Activated T-helper 2 cell treated with anti-CD3 and anti-CD28 coated beads, Interferon-gamma antibody, Interleukin-2, Interleukin-4, amounts not matched to agents 10 μg/mL and 5 μg/mL and 100 μg/mL, durations not matched to agents 14 hours and 24 hours and 36 hours (primary cell): ENCODE measurements at places on chromosomes 7 and 10.

GRCh38 chr10:131169146-131169545 lies 142.4 kb downstream of the TCERG1L start:
- no peak for DNase-seq

GRCh38 chr7:29272057-29272456 lies 77.5 kb downstream of the CHN2 start:
- DNase-seq = no peak

DNA sequence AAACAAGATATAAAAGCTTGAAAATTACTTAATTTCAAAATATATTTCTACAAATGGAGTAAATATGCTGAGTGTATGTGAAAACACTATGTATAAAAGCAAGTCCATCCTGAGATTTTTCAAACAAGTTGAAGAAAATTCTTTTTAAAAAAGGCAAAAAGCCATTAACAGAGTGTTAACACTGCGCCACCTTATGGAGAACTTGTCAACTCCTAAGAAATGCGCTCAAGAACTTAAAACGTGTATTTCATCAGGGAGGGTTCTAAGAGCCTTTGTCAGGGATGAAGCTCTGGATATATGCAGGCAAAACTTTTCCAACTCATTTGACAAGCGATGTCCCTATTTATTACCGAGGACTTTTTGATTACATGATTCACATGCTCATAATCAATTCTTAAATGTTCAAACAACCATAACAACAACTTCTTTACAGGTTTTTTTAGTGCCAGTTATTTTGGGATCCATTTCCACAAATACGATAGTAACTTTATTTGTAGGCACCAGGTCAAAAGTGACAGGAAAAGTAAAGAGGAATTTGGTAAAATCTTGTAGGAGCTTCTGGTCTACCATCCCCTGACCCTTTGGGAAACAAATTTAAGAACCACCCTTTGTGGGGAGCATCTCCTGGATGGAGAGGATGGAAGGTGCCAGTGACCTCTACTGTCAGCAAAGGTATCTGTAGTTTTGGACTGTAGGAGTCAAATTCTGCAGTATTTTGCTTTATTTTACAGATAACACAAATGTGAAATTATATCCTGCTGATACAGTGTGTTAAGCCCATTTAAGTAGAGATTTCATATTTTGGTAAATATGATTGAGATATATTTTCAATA lies 23.2 kb downstream of the CALCR start:
- DNase-seq = no peak

- no peak for DNase-seq
Observed at GRCh38 chr10:50152792-50153272, 85.1 kb downstream of the WASHC2A start.

- no peak for DNase-seq
Observed at GRCh38 chr10:54531296-54531695, 269.7 kb downstream of the PCDH15 start.

DNA sequence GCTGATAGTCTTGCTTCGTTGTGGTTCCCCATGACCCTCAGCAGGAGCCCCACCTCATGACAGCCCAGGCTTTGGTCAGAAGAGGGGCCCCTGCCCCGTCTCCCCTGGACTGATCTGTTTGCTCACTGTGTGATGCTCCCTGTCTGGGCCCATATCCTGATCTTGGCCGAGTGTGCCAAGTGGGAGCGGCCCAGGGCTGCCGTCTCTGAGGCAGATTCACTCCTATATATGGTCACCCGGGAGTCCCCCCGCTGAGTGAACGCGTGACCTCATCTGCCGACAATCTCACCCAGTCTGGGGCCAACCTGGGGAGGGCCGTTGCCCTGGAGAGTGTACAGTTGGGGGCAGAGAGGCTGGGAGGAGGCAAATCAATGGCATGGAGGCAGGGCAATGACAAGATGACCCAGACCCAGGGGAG lies 34.5 kb downstream of the PPIF start:
- no peak for DNase-seq

DNA sequence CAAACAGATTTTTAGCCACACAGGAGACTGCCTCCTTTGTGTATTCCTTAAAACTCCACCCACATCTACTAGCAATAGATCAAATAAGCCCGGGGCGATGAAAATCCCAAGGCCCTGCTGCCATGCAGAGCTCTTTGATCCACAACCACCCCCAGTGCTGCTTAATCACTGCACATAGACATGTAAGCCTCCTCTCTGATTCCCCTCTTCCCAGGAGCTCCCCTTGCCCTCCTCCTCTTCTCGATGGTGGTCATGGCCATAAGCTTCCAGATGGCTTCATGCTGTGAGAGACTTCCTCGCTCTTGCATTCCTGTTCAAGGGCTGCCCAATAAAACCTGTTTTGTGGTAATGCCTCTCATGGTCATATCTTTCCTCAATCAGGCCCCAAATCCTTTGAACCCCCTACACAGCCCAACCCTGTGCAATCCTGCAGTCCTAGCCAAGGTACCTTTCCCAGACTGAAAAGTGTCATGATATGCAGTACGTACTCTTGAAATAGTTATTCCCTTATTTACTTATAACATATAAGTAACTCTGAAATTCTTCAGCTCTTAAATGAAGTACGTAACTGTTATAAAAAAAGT lies 158.5 kb downstream of the CACNA2D1 start:
- no peak for DNase-seq

DNA sequence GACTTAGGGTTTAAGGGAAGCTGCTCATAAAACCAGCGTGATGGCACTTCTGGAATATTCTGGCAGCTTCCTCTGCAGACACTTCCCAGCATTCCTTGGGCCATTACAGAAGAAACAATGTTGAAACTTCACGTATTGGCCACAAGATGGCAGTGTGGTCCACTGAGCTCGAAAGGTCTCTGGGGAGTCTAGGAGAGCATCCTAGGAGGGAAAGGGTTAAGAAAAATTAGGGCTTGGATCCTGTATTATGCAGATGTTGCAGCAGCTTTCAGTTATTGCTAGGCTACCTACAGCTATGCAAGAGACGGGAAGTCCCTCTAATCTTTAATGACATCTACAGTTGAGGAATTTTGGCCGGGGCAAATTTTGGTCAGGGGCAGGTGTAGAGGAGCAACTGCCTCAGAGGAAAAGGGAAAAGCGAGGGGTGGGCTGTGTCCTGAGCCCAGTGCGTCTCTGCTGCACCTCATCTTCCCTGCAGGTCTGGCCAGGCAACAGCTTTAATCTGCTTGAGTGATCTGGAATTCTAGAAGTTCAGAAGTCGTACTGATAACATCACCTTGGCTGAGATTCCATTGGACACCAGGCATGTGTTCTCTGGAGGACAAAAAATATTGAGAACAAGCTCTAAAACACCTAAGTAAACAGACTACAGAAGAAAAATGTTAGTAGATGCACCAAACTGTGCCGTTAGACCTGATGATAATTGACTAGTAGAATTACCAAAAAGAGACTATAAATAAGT lies 220.8 kb upstream of the PRSS58 start:
- DNase-seq = no peak

DNA sequence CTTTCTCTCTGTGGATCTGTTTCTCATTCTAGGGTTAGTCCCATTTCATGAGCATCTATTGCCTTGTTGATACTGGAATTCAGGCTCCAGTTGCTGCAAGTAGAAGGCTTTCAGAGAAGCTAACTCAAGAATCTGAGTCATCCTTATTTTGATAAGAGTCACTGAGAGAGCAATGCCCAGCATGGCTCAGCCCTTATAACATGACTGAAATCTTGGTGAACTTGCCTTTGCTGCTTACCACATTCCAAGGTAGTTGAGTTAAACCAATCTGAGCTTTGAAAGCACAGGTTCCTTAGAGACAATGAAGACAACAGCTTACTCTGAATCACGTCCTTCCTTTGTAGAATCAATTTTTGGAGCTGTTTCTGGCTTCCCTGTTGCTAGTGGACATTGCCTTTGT lies 53.6 kb upstream of the CHCHD3 start:
- DNase-seq = no peak

DNA sequence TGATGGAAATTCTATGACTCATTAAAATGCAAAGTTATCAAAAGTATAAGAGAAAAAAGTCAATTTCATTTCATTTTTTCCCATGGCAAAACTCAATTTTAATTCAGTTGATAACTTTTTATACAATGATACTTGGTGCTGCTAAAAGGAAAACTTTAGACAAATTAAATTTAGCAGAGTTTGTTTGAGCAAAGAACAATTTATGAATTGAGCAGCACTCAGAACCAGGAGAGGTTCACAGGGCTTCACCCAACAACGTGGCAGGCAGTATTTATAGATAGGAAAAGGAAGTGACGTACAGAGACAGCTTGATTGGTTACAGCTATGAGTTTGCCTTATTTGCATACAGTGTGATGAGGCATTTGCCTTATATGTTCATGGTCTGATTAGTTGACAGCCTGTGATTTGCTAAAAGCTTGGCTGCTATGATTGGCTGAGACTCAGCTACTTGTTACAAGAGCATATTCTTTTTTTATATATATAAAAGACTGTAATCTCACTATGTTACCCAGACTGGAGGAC lies 157.2 kb upstream of the CELF2 start:
- DNase-seq = no peak
